ENCODE measurements at places on chromosomes 6 and 20. TPM values are rescaled to one million over a fixed set of nuclear protein-coding genes. Genes with fewer than 3 reads are reported as not detected.

ADGRB3 gene
- total RNA-seq: 1.3 TPM

ARG1 gene
- 0.52 TPM for total RNA-seq

PRICKLE4 gene
- 2.1 TPM for total RNA-seq

VPS52 gene
- 34.2 TPM for total RNA-seq

FABP7 gene
- not detected for total RNA-seq

PTCRA gene
- not detected for total RNA-seq

NUP43 gene
- total RNA-seq: 23.6 TPM

SDHAF4 gene
- total RNA-seq: 14.0 TPM

KIAA0408 gene
- 1.2 TPM for total RNA-seq

CD40 gene
- total RNA-seq: 4.2 TPM

PAK5 gene
- total RNA-seq: not detected

DNA sequence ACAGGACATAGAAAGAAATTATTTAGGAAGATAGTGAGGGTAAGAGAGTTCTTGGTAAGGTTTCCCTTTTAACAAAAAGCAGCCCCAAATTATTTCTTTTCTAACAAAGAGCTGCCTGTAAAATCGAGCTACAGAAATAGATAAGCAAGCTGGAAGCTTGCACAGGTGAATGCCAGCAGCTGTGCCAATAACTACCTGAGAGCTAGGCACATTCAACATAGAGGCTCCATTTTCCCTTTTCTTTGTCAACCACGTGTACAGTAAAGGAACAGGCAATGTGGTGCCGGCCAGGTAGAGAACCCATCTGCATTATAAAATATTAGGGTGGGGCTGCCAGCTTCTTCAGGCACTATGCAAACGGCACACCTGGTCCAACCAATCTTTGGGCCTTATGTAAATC, 341.6 kb upstream of the JAG1 start:
- peaks cover 7% of the 10 kb centered on the region for H3K4me1 ChIP-seq
- no peak for DNase-seq
- H3K27me3 ChIP-seq: no peaks in the 10 kb centered on the region
- H3K4me3 ChIP-seq: no peak overlapping the region
- H3K27ac ChIP-seq: no peak overlapping the region

DNA sequence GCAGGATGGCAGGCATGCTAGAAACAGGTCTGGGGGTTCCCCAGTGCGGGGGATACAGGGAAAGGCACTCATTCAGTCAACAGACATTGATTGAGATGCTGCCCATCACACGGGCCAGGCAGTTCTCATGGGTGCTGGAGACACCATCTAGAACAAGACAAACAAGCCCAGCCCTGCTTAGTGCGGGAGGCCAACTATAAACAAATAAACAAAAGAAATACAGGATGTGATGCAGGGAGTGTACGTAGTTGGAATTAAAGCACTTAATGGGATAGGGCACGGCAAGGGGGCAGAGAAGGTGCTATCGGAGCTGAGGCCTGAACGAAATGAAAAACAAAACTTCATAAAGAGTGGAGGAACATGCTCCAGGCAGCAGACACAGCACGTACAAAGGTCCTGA, 169.3 kb downstream of the PREX1 start:
- DNase-seq: no peak
- no peaks in the 10 kb centered on the region for H3K4me1 ChIP-seq
- H3K27me3 ChIP-seq: no peaks in the 10 kb centered on the region
- H3K4me3 ChIP-seq: no peak overlapping the region

DNA sequence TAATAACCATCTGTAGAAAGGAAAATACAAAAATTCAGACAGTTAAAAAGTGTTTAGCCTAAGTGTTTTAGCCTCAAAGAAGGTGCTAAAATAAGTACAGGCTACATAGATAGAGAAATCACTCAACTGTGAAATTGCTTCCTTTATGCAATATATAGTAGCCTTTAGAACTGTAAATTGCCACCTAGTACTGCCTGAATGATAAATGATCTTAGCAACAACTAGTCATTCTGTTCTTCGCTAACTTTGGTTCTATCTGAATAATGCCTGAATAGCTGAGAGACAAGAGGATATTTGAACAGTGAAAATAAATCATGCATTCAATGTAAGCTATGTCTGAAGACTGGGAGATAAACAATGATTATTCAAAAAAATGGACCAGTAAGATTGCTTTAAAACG, 603.3 kb upstream of the PTCHD4 start:
- no peaks in the 10 kb centered on the region for H3K4me1 ChIP-seq
- H3K27me3 ChIP-seq: no peaks in the 10 kb centered on the region
- no peak overlapping the region for H3K27ac ChIP-seq
- no peaks in the 10 kb centered on the region for H3K36me3 ChIP-seq
- DNase-seq: no peak

GRCh38 chr6:54586251-54586650, 260.3 kb upstream of the FAM83B start:
- H3K4me3 ChIP-seq: no peak overlapping the region
- H3K4me1 ChIP-seq: no peaks in the 10 kb centered on the region
- no peaks in the 10 kb centered on the region for H3K27me3 ChIP-seq

GRCh38 chr20:44025756-44026155, 111.1 kb downstream of the TOX2 start:
- H3K27ac ChIP-seq: no peak overlapping the region
- H3K4me1 ChIP-seq: no peaks in the 10 kb centered on the region
- H3K4me3 ChIP-seq: no peak overlapping the region
- H3K27me3 ChIP-seq: no peaks in the 10 kb centered on the region
- no peak for DNase-seq

DNA sequence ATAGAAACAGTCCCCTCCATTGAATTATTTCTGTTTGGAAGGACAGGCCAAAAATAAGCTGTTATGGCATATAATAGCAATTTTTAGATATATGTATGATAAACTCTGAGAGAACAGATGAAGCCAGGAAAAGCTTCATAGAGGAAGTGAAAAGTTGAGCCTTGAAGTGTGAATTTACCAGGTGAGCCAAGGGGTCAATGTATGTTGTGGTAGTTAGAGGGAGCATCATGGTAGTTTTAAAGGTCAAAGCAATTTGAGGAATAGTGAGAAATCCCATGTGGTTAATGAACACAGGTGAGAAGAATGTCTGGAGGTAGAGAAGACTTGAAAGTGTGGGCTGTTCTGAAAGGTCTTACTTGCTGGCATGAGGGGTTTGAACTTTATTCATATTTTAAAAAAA, 47.0 kb downstream of the COL19A1 start:
- H3K4me1 ChIP-seq: no peaks in the 10 kb centered on the region
- no peak overlapping the region for H3K27ac ChIP-seq
- no peaks in the 10 kb centered on the region for H3K36me3 ChIP-seq
- H3K27me3 ChIP-seq: no peaks in the 10 kb centered on the region
- DNase-seq: no peak

- no peaks in the 10 kb centered on the region for H3K4me1 ChIP-seq
- no peaks in the 10 kb centered on the region for H3K36me3 ChIP-seq
- no peak overlapping the region for H3K4me3 ChIP-seq
- H3K27ac ChIP-seq: no peak overlapping the region
- no peak for DNase-seq
- no peaks in the 10 kb centered on the region for H3K27me3 ChIP-seq
These were observed 119.4 kb upstream of the TSHZ2 start for GRCh38 chr20:52852714-52853113.

GRCh38 chr6:108655806-108656651, 95.3 kb downstream of the FOXO3 start:
- peak; percentile 53 for DNase-seq
- H3K27ac ChIP-seq: peak overlapping the region; percentile 53
- peak overlapping the region; percentile 29 for H3K4me3 ChIP-seq
- peaks cover 60% of the 10 kb centered on the region for H3K4me1 ChIP-seq
- no peaks in the 10 kb centered on the region for H3K36me3 ChIP-seq

DNA sequence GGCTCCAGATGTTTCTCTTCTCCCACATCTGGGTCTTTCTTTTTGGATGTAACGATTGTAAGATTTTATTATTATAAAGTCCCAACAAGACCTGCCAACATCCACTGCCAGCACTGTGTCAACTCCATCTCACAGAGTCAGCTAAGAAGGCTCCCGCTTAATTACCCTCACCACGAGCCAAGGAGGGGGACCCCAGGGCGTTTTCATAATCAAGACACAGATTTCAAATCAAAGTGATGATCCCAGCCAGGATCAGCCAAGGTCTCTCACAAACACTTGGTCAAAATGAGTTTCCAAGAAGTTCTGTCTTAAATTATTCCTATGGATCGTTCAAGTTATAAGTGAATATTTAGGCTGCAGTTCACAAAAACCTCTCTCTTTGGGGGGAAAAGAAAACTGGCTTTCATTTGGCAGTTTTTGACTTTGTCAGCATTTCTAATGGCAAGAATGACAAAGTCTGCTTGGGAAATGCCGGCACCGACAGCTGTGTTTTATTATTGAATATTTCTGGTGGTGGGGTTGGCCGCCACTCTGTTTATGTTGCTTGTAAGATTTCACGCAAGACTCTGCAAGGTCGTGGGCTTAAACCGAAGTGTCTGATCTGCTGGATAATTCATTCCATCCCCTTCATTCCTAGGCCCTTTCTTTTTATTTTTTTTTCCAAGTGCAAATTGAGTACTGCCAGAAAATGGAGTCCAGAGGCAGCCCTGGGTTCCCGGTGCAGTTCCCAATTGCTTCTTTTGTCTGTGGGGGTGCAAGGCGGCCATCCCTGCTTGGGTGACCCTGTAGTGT, 170.2 kb upstream of the PMEPA1 start:
- DNase-seq: no peak
- no peaks in the 10 kb centered on the region for H3K27me3 ChIP-seq
- H3K4me3 ChIP-seq: no peak overlapping the region
- no peaks in the 10 kb centered on the region for H3K36me3 ChIP-seq

DNA sequence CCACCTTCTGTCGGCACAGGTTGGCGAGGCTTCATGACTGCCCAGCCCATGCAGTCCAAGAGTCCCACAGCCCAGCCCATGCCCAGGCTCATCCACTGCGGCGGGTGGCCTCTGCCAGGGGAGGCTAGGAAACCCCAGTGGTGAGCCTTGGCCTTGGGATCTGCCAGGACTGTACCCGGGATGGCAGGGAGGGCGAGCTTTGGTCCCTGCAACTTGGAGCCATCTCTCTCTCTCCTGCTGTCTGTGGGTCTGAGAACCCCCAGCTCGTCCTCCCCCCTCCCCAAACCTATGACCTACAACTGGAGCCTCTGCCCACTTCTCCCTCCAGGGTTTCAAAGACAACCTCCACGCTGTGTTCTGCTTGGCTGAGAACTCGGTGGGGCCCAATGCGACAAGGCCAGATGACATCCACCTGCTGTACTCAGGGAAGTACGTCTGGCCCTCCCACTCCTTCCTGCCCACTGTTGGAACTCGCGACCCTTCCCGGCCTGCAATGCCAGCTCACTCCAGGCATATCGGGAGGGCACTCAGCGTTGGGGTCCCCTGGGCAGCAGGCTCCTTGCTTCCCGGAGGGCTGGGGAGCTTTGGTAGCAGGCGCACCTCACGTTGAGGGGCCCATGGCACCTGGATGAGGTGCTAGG, 19.7 kb downstream of the NPEPL1 start:
- no peak for DNase-seq
- no peaks in the 10 kb centered on the region for H3K36me3 ChIP-seq
- no peaks in the 10 kb centered on the region for H3K4me1 ChIP-seq
- H3K27ac ChIP-seq: no peak overlapping the region

DNA sequence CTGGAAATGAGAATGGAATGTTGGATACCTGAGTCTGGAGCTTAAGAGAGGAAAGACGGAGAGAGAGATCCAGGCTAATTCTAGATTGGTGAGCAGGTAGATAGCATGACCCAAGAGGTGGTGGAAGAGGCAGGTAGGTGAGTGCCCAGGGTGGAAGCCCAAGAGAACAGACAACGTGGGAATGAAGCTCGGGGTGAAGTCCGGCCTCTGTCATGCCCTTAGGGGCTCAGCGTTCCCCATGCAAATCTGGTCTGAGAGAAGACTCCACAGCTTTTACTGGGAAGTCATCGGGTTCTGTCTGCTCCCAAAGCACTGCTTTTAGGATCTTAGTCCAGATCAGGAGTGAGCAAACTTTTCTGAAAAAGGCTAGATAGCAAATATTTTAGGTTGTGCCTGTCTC, 3.6 kb downstream of the NELFCD start:
- H3K4me1 ChIP-seq: peaks cover 10% of the 10 kb centered on the region
- H3K36me3 ChIP-seq: peaks cover 35% of the 10 kb centered on the region
- no peak overlapping the region for H3K27ac ChIP-seq
- DNase-seq: no peak
- H3K27me3 ChIP-seq: no peaks in the 10 kb centered on the region

DNA sequence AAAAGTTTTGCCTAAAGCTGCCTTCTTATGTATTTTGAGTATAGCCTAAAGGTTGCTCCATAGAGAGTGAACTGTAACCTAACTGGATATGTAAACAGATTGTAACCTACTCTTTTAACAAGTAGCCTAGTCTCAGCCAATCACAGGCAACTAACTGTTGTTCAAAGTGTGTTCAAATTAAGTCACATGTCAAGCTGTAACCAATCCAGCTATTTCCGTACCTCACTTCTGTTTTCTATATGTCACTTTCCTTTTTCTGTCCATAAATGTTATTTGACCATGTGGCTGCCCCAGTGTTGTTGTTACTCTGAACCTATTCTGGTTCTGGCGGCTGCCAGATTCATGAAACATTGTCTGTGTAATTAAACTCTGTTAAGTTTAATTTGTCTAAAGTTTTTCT, 47.4 kb upstream of the RNGTT start:
- H3K4me1 ChIP-seq: no peaks in the 10 kb centered on the region
- no peaks in the 10 kb centered on the region for H3K36me3 ChIP-seq
- H3K27ac ChIP-seq: no peak overlapping the region
- no peaks in the 10 kb centered on the region for H3K27me3 ChIP-seq

DNA sequence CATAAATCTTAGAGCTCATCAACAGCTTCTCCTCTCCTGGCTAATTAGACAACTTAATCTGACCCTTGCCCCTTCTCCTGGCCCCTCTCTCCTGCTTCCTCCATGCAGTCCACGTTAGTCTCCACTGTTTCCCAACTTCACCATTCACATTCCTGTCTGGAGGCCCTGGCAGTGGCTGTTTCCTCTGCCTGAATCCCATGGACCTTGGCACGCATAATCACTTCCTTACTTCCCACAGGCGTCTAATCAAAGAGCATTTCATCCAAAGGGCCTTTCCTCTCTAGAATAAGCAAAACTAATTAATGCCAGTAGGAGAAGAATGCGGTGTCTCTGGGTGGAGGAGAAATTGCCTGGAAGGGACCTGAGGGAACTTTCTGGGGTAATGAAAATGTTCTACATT, 16.4 kb upstream of the XRN2 start:
- H3K27ac ChIP-seq: no peak overlapping the region
- DNase-seq: no peak
- no peak overlapping the region for H3K4me3 ChIP-seq
- H3K36me3 ChIP-seq: no peaks in the 10 kb centered on the region
- no peaks in the 10 kb centered on the region for H3K4me1 ChIP-seq
- H3K27me3 ChIP-seq: peaks cover 3% of the 10 kb centered on the region

DNA sequence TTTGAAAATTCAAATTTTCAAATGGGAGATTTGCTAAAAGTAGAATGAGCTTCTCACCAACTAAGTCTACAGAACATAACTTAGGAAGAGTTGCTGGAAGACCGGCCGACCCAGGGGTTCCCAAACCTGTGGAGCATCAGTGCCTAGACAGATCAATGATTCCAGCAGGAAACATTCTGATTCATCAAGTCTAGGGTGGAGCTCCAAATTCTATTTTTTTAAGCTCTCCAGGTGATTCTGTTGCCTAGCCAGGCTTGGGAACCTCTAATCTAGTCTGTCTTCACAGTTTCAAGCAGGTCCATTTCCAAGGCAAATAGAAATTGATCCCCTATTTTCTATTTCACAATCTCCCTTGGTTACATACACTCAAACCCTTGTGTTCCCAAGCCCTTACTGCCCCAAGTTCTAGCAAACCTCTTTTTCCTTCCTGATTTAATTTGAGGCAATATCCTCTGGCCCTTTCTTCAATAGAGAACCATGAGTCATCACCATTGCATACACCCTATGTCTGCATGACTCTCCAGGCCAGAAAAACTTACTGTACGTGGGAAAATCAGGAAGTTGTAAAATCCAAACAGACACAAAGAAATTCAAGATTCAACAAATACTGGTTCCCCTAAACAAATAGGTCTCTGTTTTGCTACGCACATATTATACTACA, 8.9 kb downstream of the ATXN1 start:
- H3K4me3 ChIP-seq: no peak overlapping the region
- peaks cover 8% of the 10 kb centered on the region for H3K36me3 ChIP-seq
- H3K27me3 ChIP-seq: no peaks in the 10 kb centered on the region
- H3K27ac ChIP-seq: no peak overlapping the region
